ENCODE measurements at places on chromosomes 7 and 10.

- DNase-seq, result no peak
Measured at GRCh38 chr7:47516386-47516785, 65.5 kb downstream of the TNS3 start.

- no peak for DNase-seq
Measured at GRCh38 chr10:71538608-71539260, 142.0 kb downstream of the CDH23 start.

DNA sequence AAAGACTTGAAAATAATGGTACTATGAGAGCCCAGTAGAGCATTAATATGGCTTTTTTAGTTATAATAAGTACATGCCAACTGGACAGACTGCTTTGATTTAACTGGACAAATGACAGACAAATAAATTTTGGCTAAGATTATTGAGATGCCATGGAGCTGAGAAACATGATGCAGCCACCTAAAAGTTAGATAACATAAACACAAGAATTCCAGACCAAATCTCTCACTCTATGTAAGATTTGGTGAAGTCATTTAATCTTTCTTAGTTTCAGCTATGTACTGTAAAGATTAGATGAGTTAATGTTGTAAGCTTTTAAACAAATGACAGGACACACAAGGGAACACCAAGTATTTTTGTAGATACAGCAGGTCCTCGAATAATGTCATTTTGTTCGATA lies 118.2 kb downstream of the CACNA2D1 start:
- no peak for DNase-seq

- DNase-seq, result no peak
Measured at GRCh38 chr7:3277604-3278572, 23.2 kb upstream of the SDK1 start.

DNA sequence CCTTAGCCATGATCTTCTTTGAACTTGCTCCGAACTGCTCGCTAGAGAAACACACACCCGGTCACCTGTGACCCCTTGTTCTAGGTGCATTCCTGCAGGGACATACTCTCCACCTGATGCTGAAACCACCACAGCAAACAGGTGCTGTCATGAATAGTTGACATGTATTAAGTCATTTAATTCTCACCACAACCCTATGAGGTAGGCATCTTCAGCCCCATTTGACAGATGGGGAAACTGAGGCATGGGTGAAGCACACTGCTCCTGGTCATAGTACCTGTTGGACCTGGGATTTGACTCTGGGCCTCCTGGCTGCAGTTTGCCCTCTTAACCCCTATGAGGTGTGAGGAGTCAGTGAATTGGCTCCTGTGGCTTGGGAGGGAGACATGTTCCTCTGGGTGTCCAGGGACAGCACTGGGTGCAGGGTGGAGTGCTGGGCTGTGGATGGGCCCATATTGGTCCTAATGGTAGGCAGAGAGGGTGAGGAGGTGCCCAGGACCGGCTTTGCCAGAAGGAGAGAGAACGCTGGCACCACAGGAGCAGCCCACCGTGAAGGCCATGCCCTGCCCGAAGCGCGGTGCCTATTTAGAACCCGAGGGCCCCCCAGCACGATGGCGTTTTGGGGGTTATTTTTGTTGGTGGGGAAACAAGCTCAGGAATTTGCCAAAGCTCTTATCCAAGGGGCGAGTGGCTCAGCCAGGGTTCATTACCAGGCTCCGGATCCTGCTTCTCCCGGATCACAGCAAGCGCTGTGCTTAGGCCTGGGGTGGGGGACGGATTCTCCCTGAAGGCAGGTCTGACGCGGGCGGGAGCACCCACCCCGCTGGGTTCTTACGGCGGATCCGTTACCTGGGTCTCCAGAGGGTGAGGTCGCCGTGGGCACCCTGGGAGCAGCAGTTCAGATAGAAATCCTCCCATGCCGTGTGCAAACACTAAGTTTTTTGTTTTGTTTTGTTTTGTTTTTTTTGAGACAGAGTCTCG lies 52.3 kb downstream of the GLRX3 start:
- no peak for DNase-seq

- DNase-seq, result no peak
Measured at GRCh38 chr7:128763541-128763940, 12.1 kb downstream of the OPN1SW start.

GRCh38 chr10:4240608-4241197 lies 455.7 kb upstream of the KLF6 start:
- no peak for DNase-seq

DNA sequence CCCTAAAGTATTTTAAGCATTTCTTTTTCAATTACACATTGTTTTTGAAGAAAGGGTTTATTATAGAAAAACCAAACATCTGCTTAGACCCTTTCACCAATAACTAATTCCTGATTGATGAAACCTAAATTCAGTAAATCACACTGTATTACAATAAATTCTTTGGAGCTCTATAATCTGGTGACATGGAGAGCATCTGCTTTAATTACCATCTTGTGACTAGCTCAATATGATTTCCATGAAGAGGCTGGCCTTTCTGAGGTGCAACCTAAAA lies 9.7 kb downstream of the HYCC1 start:
- DNase-seq, result no peak

DNA sequence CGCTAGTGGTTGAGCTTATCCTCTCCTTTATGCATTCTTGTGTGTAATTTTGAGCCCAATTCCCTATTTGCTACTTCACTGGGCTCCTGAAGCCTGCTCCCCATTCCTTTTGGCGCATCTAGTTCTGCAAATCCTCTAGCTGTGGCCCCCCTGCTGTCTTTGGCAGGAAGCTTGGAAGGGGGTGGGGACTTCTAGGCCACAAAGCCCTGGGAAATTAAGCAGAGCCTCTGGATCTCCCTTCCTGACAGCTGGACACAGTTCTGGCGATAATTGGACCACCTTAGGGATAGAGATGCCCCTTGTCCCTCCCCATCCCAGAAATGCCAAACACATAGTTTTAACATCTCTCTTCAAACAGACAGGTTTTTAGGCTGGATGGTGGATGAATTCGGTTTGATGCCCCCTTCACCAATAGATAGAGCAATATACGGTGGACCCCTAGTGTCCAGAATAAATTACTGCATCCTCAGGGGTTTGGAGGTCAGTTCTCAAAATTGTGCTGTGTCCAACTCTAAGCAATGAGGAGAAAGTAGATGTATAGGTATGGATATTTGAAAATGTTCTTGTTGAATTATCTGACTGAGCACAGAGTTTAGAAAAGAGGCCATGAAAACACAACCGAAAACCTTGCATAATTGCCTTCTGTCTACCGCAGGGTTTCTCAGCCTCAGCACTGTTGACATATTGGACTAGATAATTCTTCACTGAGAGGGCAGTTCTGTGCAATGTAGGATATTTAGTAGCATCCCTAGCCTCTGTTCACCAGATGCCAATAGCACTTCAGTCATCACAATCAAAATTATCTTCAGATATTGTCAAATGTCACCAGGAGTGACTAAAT lies 75.5 kb downstream of the PAPSS2 start:
- no peak for DNase-seq

DNA sequence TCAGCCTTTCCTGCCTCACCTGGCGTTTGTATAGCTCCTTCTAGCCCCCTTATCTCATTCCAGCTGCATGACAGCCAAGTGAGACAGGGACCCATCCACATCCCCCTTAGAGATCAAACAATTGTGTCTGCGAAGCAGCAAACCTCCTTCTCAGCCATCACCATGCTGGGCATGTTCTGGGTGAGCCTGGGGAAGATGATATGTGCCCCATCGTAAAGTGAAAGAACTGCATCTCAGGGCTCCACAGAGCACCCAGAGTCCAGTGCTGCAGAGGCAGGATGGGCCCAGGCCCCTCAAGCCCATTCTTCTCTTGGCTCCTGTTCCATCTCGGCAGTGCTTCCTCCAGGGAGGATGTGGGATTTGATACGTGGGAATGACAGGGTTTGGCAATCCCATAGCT lies 43.2 kb downstream of the FIGNL1 start:
- DNase-seq, result no peak

DNA sequence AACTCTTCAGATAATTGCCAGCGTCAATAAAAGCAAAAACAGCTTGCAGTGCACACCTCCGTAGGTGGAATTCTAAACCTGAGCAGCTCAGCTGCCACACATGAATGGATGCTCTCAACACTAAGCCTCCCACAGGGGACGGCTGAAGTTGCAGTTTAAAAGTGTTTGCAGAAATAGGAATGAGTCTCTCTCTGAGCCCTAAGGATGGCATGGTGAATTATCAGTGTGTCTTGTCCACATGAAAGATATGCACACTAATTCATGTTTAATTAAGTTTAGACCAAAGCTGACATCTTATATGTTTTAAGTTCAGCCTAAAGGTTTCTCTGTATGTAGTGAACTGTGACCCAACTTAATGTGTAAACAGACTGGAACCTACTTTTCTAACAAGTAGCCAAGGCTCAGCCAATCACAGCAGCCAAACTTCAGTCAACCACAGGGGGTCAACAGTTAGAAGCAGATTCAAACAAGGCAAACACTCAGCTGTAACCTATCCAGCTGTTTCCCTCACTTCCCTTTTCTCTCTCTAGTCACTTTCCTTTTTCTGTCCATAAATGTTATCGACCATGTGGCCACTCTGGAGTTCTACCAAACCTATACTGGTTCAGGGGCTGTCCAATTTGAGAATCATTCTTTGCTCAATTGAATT lies 38.1 kb downstream of the CTTNBP2 start:
- DNase-seq, result no peak

DNA sequence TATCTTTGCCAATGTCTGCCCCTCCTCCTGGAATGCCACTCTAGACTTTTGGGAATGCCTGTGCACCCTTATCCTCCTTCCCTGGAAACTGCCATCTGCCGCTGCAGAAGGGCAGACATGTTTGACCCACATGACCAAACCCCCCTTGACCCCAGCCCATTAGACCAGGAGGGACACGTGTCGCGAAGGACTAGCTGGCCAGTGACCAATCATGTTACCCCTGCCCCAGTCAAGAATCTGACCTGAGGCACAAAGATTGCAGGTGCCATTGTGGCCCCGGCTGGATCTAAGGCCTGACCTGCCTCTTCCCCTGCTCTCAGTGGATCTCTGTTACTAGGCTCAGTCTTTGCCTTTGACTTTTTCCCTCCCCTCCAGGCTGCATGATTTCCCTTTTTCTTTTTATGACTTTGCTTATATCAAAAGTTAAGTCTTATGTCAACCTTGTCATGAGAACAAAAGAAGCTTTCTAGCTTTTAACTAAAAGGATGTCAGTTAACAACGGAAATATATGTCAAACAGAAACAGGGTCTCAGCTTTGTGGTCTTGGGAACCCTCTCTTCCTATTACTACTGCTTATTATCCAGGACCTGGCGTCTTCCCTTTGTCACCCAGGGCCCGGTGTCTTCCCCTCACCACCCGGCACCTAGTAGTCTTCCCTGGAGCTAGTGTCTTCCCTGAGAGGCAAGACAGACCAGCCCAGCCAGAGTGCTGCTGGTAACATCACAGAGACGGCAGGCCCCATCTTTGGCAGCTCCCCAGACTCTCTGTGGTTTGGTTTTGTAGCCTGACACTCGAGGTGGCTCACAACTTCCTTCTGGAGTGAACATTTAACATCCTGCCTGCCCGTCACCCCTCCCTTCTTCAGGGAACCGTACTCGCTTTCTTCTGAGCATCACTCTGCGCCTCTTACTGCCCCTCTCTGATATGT lies 24.4 kb upstream of the PPIF start:
- peak; percentile 79 for DNase-seq

- no peak for DNase-seq
Measured at GRCh38 chr10:36748128-36748871, 377.1 kb upstream of the ANKRD30A start.

GRCh38 chr10:84768132-84768531 lies 439.7 kb downstream of the CCSER2 start:
- no peak for DNase-seq

DNA sequence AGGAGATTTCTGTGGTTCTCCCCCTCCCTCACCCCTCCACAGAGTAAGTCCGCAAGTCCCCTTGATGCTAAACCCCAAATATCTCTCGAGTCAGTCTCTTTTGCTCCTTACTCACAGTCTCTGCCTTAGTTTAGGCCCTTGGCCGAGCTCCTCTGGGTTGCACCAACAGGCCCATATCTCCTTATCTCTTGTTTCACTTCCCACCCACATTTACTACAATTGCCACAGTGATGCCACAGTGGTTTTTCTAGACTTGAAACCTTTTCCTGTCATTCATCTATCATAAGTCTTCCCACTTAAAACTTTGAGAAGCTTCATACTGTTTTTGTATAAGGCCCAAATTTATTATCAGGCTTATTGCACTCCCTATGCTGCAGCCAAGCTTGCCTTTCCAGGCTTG lies 23.4 kb upstream of the NME8 start:
- no peak for DNase-seq
